ENCODE measurements at places on chromosomes 6 and 20.

DNA sequence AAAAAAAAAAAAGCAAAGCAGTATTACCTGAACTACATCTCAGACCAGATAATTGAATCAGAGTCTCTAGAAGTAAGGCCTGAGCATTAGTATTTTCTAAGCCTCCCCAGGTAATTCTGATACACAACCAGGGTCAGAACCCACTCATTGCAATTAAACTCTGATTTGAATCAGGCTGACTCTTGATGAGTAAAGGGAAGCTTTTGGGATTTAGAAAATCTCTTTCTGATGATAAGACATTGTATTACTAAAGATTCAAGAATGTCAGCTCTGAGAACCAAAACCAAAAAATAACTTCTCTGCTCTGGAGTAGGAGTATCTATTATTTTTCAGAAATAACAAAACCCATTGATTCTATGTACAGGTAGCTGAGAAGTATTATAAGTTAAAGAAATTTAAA is 100.1 kb upstream of the COL21A1 start:
- DNase-seq = no peak

GRCh38 chr6:7747901-7748504 is 22.1 kb downstream of the BMP6 start:
- no peak for DNase-seq

GRCh38 chr6:33000055-33000454 is 9.3 kb downstream of the HLA-DOA start:
- no peak for DNase-seq

DNA sequence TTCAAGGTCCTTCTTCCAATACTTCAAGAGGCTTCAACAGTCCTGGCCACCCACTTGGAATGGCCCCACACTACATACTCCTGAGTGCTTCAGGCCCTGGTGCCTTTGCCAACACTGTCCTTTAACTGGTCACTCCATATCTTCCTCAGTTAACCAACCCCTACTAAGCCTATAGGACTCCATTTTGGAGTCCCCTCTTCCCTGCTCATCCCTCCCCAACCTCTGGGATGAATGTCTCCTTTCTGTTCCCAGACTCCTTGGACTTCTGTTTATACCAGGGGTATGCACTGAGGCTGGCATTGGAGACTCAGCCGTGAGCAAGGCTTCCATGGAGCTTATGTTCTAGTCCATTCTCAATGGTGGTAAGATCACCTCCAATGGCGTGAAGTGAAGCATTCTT is 33.6 kb downstream of the COX4I2 start:
- DNase-seq = no peak

DNA sequence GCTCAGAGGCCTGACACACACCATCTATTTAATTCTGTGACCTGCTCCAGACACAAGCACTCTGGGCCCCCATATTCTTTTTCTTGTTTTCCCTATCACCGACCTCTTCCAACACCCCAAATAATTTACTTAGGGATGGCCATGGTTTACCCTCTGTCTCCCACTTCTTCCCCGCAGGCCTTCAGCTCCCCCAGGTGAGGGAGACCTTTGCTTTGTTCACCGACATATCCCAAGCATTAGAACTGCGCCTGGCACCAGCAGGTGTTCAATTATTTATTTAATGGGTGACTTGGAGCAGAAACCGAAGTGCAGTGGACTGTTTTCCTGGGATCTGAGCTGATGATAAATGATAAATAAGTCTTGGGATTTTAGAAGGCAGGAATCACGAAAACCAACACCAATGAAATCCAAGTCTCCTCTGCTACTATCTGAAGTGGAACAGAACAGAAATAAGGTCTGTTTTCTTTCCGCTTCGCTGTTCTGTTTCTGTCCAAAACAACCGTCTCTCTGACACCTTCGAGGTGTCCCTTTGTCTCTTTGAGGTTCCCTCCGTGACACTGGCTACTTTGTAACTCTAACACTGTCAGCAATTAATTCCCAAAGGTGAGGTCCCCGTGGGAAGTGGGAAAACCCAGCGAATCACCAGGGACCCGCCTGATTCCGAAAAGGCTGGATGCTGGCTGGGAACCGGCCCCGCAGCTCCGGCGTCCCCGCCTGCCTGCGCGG is 1.1 kb upstream of the RIN2 start:
- no peak for DNase-seq

DNA sequence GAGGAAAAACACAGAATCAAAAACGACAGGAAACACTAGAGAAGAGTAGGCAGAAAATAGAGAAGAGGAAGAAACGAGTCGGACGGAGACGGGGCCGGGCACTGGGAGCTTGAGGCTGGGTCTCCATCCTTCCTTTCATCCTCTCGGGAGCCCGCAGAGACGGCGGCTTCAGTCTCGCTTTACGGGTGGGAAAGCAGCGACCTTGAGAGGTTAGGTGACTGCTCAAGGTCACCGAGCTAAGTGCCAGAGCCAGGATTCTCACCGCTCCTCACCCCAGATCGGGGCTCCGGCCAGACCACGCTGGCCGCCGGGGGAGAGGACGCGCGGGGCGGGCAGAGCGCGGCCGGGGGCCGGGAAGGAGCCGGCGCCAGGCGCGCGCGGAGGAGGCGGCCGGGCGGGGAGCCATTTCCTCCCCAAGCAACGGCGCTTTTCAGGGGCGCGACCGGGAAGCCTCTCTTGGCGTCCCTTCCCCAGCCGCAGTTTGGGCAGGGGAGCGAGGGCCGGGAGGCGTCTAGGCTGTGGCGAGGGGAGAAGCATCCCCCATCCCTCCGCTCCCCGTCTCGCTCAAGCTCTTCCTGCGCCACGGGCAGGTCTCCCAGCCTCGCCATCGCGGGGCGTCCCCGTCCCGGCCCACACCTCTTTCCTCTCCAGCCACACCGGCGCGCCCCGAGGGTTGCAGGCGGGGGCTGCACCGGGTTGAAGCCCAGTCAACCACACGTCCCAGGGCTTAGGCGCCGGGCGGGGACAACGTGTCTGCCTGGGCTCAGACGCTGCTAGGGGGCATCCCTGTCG is 24.1 kb upstream of the MAP3K7 start:
- DNase-seq = peak; percentile 12
